Fibroblast of mammary gland (primary cell): ENCODE measurements at places on chromosomes 3 and 15.

DNA sequence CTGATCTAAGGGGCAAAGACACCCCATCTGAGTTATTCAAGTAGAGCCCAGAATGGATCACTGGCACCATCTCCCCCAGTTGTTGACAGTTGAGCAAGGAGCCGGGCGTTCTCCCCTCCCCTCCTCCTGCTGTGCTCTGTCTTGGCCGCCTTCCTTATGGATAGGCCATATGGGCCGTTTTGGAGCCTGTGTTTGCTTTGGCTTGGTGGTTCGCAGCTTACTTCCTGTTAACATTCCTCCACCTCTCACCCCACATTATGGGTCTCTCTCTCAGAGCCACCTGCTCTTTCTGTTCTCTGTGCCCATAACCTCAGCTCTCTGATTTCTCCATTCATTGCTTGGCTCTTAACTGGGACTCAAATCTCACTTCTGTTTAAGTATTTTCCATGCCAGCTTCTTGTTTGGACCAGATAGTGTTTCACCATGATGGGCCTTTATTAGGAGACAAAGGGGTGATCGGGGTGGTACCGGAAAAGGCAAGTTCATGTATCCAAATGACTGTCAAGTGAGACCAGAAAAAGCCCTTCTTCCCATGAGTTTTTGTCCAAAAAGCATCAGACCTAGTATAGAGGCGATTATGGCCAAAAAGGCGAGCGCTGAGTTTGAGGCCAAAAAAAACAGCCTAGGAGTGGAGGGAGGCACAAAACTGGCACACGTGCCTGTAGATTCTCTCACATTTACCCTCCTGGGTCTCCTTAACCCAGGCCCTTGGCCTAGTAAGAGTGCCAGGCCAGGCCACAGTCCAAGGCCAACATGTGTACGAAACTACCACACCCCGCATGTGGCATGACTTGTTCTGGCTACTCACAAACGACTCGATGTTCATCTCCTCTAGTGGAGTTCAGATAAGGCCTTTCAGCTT lies 62.6 kb downstream of the DUT start:
- DNase-seq: peak; percentile 55

- DNase-seq: no peak
These were observed 530.6 kb upstream of the ROBO2 start for GRCh38 chr3:76509179-76509830.

DNA sequence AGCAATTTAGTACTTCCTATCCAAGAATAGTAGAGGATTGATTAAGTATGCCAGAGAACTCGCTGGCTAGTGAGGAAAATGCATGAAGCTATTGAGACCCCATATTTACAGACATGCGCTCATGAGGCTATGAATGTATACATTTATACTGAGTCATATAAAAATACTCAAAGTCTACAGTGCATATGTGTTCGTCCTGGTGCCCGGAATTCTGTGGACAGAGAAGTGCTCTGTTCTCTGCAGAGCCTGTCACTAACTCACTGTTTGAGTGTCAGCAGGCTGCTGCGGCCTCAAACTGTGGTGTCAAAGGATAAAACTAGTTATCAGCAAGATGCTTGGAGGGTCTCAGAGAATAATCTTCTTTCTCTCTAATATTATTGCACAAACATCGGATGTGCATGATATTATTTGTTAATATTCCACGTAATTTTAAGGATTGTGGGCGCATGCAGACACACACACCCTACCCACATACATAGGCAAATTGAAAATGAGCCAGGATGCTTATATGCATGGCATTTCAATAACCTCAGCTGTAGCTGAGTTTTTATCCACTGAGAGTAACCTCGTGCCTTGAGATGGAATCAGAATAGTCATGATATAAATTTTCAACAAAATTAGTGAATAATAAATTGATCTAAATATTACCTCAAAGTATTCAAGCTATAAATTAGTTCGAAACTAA lies 50.0 kb upstream of the TSC22D2 start:
- DNase-seq: no peak

DNA sequence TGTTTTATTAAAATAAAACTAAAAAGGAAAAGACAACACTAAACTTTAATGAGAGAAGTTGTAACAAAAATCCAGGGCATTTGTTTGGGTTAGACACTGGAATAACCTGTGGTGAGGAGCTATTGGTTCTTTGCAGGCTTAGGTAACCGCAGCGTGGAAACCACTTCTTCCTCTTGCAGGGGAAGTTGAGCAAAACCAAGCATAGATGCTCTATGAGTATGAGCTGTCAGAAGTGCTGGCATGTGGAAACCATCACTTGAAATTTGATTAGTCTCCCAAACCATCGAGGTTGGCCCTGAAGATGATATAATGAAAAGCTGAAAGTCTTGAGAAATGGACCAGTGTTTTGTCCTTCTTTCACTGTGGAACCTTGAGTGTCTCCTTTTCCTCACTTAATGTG lies 127.1 kb upstream of the RBMS3 start:
- no peak for DNase-seq

- DNase-seq: no peak
These were observed 13.5 kb upstream of the KCNAB1 start for GRCh38 chr3:156106721-156107373.

DNA sequence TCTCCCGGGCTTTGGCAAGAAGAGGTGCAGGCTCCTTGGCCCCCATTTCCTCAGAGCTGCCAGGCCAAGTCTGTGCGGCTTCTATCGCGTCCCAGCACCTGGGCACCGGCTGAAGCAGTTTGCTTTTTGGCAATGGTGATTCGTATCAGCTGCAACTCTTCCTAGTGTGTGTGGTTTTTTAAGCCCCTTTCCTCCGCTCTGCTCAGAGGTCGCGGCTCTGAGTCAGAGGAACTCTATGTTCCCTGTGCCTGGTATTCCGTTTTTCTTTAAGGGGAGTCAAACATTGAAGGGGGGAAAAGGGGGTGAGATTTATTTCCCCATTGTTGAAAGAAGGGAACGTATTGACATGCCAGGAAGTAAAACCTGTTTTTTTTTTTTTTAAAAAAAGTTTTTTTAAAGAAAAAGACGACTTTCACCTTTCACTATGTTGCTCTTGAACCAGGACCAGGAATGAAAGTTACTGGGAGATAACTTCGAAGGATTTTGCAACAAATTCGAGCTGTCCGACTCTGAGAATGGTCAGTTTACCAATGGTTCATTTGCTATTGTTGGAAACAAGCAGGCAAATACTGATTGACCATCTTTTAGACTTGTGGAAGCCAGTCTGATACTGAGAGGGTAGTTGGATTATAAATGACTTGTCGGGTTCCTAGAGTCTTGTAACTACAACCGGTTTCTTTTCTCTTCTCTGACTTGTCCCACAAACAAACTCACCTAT lies 1.1 kb downstream of the ARMC8 start:
- peak; percentile 90 for DNase-seq

DNA sequence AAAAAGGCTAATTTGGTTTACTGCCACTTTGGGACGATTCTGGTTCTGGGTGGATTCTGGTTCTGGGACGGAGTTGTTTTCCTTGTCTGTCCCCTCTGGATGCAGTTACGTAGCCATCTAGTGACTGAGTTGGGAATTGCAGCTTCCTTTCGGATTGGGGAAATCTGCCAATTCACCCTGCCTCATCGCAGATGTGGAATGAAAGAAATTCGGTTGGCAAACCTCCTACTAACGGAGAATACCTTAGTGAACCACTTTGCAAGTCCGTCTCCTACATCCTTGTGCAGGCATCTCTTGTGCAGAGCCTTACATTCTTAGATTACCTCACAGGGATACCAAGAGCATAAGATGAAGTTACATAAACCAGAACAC lies 31.5 kb upstream of the AP4E1 start:
- DNase-seq: peak; percentile 89

DNA sequence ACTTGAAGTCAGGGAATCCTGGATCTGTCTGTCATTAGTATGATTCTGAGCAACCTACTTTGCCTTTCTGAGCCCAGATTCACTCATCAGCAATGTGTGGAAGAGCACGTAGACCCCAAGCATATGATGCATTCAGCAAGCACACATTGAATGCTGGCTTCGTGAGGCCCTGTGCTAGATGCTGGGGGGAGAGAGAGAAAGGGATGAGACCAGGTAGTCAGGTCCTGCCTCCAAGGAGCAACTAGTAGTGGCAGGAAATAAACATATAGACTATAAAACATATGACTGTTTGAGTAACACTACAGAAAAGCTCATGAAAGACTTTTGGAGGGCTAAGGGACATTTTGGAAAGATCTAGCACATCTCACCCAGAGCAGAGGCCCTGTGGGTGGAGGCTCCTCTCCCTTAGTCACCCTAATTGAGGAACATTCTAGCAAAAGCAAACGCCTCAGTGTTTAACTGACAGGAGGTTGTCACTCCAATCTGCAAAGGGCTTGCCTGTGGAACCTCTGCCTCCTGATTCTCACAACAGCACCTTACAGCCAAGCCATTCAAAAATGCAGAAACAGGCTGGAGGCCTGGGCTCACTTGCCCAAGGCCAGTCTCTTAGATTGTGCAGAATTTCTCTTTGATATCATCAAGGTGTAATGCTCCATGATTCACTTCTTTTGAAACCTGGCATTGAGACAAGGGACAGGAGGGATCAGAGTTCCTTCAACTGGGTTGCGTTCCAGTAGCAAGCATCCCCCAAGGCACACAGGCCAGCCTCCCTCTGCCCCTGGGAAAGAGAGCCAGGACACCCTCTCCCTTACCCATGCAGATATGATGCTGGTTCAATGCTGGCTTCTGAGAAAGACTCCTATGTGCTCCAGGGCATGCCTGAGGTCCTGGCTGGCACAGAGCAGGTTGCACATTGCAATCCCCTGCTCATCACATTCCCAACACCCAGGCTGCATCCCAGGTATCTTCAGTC lies 26.1 kb downstream of the STARD5 start:
- DNase-seq: no peak

- DNase-seq: no peak
These were observed 121.9 kb downstream of the TMEM266 start for GRCh38 chr15:76181705-76182107.

DNA sequence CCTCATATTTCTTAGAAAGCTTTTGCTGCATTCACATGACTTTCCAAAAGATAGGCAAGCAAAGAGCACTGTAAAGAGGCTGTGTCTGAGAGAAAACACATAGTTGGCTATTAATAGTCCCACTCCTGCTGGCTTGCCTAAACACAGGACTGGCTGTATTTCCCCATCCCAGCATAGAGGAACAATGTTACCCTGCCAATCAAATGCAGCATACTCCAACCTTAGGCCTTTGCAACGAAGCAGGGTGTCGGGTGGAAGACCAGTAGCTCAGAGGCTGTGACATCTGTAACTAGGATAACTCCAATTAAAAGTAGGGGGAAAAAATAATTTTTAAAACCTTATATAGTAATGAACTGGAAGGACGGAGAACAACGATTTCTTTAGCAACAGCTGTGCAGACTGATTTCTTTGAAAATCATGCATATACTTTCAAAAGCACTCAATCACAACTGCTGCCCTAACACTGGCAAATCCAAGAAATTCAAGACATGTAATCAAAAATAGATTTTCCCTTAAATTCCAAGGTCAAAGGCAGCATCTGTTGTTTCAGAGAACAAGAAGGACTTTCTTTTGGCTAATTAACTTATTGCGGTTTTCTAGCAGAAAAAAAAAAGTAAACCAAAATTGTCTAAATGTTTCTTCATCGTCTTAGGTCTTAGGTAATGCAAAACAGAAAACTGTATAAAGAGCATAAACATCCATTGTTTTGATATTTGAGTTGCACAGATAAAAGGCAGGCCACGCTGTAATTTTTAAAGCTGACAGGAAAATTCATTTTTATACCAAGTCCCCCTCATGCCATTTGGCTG lies 139.3 kb downstream of the TNIK start:
- no peak for DNase-seq

DNA sequence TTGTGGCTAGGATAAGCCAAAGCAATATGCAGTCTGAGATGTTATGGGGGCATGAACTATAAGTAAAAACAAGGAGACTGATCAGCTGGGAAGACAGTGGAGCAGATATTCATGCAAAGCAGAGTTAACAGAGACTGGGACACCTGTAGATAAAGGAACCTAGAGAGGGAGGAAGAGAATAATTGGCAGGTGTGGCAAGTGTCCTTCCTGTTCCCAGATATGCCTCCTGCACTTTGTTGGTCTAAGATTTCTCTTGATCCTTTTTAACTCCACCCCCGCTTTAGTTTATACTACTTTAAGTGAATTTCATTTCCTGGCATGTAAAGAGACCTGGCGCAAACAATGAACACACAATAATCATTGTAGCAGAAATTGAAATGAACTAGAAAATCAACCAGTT lies 169.4 kb downstream of the CNTN6 start:
- no peak for DNase-seq

- no peak for DNase-seq
These were observed 3.2 kb upstream of the BLOC1S6 start for GRCh38 chr15:45583731-45584639.

DNA sequence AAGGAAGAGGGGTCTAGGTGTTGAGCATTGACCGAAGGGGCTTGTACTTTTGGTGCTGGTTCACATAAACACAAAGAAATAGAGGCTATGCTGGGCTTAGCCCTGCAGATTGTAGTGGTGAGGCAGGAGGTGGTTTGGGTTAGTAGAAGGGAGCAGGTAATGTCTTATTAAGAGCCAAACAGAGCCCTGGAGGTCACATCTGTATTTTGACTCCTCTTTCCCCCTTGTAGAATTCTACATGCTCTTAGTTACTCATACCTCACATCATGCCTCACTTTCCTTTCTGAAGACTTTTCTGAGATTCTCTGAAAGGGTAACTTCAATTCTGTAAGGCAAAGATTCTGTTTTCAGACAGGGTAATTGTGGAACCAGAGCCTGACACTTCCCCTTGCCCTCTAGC lies 16.1 kb upstream of the ZNF80 start:
- no peak for DNase-seq

- peak; percentile 90 for DNase-seq
These were observed at the start of gene STOML1 for GRCh38 chr15:73991726-73992593. Gene STOML1 (minus strand): TSS chr15:73992295. CDS start chr15:73992223, 72 bp downstream.
